ENCODE measurements at places on chromosomes 2 and 18.

DNA sequence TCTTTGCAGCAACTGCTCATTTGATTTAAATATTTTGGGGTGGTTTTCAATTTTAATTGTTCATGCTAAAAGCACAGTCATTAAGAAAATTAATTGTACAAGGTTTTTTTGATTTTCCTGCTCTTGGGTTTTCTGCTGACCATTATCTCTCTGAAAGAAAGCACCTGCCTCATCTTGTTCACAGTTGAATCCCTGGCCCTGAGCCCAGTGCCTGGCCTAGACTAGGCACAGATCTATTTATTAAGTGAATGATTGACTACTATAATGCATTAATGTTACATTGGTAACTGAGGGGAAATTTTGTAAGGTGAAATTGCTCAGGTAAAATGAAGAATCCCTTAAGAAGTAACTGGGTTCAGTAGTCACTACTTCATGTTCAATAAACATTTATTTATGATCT is 22.0 kb downstream of the IL1RL2 start:
- DNase-seq: no peak
- H3K4me1 ChIP-seq: no peaks in the 10 kb centered on the region
- H3K27me3 ChIP-seq: no peaks in the 10 kb centered on the region
- no peaks in the 10 kb centered on the region for H3K36me3 ChIP-seq
- H3K27ac ChIP-seq: no peak overlapping the region

GRCh38 chr2:115491186-115491793 is 1048.8 kb downstream of the DPP10 start:
- no peaks in the 10 kb centered on the region for H3K27me3 ChIP-seq
- no peak overlapping the region for H3K27ac ChIP-seq
- no peaks in the 10 kb centered on the region for H3K4me1 ChIP-seq
- no peak for DNase-seq
- H3K4me3 ChIP-seq: no peak overlapping the region

DNA sequence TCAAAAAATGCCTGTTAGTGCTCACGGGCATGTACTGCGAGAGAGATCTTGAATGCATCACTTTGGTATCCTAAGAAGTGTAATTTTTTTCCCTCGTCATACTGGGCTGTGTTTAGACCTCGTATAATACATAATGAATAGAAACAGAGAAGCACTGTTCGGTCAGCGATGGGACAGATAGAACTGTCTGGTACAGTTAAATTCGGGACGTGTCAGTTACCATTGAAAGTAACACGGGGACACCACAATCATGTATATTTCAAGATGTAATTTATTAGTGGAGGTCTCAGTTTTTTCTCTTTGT is 1.8 kb downstream of the PKP4 start:
- DNase-seq: no peak
- H3K4me1 ChIP-seq: peaks cover 15% of the 10 kb centered on the region
- no peak overlapping the region for H3K27ac ChIP-seq

DNA sequence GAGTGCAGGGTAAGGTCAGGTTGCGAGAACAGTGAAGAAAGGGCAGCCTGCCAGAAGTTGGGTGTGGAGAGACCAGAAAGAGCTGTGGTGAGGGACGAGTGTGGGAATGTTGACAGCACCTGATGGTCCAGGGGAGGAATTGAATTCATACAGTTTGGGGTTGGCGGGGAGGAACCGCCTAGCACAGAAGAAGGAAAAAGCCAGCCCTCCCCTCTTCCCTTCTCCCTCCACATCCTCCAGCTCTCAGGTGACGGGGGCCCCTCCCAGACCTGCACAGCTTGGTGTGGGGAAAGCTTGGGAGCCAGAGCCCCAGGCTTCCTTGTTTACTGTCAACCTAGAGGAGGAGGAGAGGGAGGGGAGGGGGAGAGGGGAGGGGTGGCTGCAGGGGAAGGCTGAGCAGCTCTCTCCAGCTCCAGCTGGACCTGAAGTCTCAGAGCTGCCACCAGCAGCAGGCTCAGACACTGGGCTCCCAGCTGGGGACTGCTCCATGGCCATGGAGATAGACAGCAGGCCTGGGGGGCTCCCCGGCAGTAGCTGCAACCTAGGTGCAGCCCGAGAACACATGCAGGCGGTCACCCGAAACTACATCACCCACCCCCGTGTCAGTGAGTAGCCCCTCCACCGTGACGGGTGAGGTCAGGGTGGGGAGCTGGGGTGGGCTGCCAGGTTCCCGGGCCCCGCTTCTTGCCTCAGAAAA is at the start of gene ATP6V1B1:
Gene ATP6V1B1 (plus strand): TSS at position 433 of the 697 bp plus-strand sequence. CDS start 55 bp downstream, at position 488.
- H3K4me1 ChIP-seq: no peaks in the 10 kb centered on the region
- H3K4me3 ChIP-seq: no peak within 1 kb of the TSS
- H3K27ac ChIP-seq: no peak within 1 kb of the TSS
- no peaks in the 10 kb centered on the region for H3K27me3 ChIP-seq
- H3K36me3 ChIP-seq: no peaks in the 10 kb centered on the region

GRCh38 chr2:207676827-207677354 is 34.5 kb upstream of the CCNYL1 start:
- H3K36me3 ChIP-seq: no peaks in the 10 kb centered on the region
- no peaks in the 10 kb centered on the region for H3K27me3 ChIP-seq
- no peaks in the 10 kb centered on the region for H3K4me1 ChIP-seq

DNA sequence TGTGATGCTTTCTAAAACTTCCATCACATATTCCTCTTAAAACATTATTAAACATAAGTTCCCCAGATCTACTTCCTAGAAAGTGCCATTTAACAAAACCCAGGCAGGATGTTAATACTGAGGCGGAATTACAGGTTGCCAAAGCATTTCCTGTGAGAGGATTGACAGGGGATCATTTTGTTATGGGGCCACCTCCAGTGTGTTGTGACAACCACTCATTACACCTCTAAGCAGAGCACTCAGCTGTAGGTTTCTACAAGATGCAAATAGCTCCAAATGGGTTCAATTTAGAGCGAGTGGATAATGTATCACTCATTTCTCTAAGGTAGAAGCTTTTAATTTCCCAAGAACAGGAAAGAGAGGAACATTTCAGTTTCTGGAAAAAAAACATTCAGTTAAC is 1429.5 kb upstream of the ACVR2A start:
- DNase-seq: no peak
- H3K4me1 ChIP-seq: no peaks in the 10 kb centered on the region
- no peaks in the 10 kb centered on the region for H3K36me3 ChIP-seq
- no peaks in the 10 kb centered on the region for H3K27me3 ChIP-seq
- H3K4me3 ChIP-seq: no peak overlapping the region
- no peak overlapping the region for H3K27ac ChIP-seq

DNA sequence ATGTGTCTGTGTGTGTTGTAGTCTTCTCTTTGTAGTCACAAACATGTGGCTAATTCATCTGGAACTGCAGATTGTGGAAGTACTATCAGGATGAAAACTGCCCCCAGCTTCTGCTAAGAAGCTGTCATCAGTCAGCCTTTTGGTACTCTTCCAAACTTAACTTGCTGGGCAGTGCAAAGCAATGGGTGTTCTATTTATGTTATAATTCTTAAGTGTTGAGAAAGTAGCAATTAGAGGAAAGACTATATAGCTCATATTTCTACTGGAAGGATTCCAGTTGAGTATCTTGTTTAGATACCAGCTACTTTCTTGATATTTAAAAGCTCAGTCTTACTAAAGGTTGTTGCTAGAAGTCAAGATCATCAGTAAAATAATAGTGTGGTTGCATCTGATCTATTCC is 52.1 kb downstream of the SLC38A11 start:
- H3K27ac ChIP-seq: no peak overlapping the region
- H3K4me3 ChIP-seq: no peak overlapping the region
- no peaks in the 10 kb centered on the region for H3K36me3 ChIP-seq
- no peak for DNase-seq
- no peaks in the 10 kb centered on the region for H3K4me1 ChIP-seq

Measured in effector memory CD4-positive, alpha-beta T cell (primary cell).